Fibroblast of skin of right biceps (primary cell): ENCODE measurements at places on chromosomes 6 and 20.

DNA sequence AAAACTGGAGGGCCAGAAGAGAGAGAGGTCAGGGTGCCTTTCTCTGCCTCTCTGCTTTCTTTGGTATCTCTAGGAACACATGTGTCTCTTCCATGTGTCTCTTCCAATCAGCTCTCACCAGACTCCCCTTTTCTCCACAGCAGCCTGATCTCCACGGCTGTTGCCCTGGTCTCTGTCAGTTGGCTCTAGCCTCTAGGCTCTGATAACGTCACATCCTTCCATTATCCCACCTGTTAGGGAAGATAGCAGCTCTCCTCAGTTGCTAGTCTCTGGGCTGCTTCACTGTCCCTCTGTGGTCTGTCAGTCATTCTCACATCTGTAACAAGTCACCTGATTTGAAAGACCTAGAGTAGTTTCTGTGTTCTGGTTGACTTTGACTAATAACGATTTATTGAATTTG is 80.2 kb downstream of the PLCB4 start:
- no peak for DNase-seq

DNA sequence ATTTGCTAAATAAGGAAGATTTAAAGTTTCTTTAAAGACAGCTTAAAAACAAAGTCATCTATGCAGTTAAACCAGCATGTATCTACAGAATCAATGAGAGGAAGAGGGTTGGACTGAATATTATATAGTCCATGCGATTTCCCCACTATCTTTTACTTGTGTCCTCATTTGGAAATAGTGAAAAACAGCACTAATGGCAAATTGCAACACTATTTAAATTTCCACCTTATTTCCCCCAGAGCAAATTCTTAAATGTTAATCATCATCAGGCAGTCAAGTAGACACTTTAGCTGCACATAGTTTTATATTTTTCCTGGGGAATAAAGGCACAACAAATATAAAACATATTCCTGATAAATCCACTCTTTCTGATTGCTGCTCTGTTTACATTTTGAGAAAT is 114.6 kb downstream of the LCA5 start:
- no peak for DNase-seq

DNA sequence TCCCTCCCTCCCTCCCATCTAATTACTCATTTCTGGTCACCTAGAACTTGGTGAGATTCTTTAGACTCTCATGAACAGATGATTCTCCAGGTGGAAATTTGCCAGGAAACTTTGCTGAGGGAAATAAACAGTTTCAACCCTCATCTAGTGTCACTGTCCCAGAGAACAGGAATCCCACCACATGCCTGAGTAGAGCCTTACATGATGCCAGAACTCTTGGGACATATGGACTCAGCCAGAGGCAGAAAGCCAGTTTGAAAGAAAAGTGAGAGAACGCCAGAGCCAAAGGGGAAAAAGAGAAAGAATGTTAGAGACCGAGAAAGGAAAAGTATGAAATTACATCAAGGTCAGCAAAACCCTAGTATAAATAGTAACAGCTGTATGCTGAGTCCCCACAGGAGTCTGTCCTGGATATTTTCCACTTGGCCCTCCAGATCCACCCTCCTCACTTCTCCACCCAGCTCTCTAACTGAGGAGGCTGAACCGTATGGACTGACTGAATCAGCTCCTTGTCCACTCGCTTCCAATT is 127.5 kb upstream of the COL21A1 start:
- peak; percentile 66 for DNase-seq

DNA sequence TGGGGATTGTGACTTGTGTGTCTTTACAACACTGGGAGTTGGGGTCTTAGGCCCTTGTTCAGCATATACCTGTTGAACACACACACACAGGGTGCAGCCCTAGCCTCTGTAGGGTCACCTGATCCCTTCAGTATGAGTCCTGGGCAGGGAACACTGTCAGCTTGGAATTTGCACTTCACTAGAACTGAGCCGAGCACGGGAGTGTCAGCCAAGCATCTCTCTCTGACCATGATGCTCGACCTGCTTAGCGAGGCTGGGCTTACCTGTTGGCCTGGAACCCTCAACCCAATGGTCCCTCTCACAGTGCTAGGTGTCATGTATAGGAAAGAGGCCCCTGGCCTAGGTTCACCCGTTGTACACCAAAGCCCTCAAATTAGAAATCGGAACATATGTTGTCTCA is 96.1 kb downstream of the NKAIN2 start:
- no peak for DNase-seq

DNA sequence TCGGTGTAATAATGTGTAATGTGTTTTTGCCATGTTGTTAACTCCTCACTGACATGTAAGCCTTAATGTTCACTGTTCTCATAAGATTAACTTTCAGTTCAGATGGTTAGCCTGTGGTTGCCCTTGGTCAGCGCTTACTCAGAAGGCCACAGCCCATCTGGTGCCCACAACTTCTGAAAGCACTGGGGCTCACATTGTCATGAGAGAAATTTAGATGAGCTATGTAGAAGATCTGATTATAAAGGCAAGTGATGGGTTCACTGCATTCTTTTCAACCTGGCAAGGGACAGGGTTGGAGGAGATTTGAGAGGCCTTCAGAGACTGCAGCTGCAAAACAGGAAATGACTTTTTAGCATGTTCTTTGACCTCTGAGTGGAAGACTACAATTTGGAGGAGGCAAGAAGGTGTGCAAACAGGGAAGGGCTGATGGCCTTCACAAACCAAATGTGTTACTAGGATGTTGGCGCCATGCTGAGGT is 242.3 kb upstream of the SUPT3H start:
- no peak for DNase-seq

- DNase-seq, result peak; percentile 21
Observed at GRCh38 chr20:53981752-53982437, 88.5 kb downstream of the BCAS1 start.

GRCh38 chr20:50027611-50028105 is 44.9 kb downstream of the SNAI1 start:
- DNase-seq, result peak; percentile 90

DNA sequence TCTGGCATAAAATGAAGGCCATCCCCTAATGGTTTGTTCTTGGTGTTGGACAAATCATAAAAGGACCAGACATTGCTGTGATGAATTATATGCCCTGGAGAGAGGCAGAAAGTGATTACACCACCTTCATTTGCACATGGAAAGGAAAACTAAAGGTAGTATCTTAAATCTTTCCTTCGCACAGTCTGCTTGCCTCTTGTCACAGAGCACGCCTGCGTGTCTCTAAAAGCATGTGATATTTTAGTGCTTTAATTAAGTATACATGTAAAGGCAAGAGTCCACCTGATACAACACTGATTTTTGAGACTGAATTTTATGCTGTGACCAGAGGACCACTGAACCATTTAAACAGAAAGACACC is 28.8 kb upstream of the PLAGL1 start:
- no peak for DNase-seq

DNA sequence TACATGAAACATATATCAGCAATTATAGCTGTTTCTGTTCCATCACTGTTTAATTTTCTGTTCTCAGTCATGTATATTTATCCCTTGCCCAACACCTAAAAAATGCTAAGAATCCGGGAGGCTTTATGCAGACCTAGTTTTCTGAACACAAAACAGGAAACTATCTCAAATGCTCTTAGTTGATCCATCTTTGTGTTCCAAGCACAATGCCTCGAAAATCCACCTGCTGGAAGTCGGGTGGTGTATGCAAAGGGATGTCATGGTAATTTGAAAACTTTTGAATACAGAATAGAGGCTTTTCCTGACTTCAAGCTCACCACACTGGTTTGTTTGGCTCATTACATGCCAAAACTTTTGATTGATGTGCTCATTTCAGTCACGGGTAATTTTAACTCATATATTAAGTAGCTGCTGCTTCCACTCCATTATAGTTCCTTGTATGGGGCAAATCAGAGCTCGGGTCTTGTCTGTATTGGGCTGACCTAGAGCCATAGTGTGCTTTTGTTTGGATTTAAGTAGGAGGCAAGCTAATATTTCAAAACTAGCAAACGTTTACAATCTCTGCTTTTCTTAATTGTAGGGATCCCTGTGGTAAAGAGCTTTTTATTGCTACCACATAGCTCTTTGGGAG is 646.5 kb upstream of the EPHA7 start:
- no peak for DNase-seq

DNA sequence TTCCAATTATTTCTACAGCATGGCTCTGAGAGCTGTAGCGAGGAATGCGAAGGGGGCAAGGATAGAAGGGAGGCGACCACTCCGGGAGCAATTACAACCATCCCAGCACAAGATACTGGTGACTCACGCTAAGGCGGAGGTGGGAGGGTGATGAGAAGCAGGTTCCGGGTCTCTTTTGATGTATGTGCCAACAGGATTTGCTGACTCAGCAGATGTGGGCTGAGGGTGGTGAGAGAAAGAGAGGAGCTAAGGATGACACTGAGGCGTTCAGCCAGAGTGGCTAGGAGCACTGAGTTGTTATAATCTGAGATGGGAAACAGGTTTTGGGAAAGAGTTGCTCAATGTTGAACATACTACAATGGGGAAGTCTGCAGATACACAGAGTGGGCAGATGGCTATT is 9.3 kb upstream of the TXNDC5 start:
- DNase-seq, result peak; percentile 78

DNA sequence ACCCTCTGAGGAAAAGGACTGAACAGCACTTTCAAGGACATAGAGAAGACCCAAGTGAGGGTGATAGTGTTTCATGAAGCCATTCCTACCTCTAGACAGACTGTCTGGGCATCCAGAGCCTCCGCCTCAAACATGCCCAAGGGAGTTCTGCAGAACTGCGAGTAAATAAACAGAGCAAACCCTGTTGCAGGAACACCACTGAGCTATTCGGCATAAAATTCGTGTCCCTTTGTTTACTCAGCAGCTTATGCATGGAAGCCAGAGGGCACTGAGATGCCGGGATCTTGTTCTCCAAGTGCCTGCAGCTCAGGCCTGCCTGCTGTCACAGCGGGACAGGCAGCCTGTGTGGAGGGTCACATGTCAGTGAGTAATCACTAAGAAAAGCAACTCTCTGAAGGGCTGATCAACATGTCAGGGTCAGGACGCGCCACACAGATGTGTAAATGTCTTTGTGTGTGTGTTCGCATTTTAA is 164.9 kb upstream of the HEY2 start:
- peak; percentile 22 for DNase-seq

DNA sequence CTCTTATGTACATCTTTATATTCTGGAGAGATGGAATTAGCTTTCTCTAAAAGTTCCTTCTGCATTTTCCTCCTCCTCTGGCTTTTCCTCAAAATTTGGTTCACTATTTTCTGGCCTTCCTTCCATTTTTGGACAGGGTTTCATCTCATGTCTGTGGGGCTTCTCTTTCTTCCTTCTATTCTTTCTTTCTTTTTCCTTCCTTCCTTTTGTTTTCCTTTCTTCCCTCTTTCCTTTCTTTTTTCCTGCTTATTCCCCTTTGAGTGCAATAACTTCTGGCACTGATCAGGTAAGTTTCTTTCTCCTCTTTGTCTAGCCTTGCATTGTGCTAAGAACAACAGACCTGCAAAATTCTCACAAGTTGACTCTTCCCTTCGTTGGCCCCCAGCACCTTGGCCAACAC is 5.5 kb upstream of the ATRN start:
- DNase-seq, result no peak

GRCh38 chr20:47365023-47365764 is 8.7 kb upstream of the ZMYND8 start:
- DNase-seq, result no peak

DNA sequence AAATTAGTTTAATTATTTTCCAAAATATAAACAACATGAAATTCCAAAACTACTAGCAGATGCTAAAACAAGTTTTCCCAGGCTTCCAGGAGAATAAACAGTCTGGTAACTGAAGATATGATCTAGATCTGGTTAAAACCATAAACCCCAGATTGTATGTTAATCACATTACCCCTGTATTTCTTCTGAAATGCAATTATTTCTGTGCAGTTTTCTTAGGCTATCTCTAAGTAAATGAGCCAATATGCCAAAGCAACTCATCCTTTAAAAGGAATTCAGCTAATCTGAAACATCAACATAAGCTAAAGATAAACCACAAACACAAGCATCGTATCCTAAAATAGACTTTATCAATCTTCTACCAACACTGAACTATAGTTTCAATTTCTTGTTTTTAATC is 44.6 kb upstream of the SENP6 start:
- DNase-seq, result no peak

- peak; percentile 79 for DNase-seq
Observed at GRCh38 chr6:73058736-73059135, 166.6 kb downstream of the KHDC1L start.

GRCh38 chr20:35490736-35491181 is 35.4 kb downstream of the CEP250 start:
- DNase-seq, result no peak

- no peak for DNase-seq
Observed at GRCh38 chr6:76683985-76684384, 611.5 kb upstream of the IMPG1 start.

GRCh38 chr20:8398263-8399051 is 266.4 kb downstream of the PLCB1 start:
- DNase-seq, result no peak

DNA sequence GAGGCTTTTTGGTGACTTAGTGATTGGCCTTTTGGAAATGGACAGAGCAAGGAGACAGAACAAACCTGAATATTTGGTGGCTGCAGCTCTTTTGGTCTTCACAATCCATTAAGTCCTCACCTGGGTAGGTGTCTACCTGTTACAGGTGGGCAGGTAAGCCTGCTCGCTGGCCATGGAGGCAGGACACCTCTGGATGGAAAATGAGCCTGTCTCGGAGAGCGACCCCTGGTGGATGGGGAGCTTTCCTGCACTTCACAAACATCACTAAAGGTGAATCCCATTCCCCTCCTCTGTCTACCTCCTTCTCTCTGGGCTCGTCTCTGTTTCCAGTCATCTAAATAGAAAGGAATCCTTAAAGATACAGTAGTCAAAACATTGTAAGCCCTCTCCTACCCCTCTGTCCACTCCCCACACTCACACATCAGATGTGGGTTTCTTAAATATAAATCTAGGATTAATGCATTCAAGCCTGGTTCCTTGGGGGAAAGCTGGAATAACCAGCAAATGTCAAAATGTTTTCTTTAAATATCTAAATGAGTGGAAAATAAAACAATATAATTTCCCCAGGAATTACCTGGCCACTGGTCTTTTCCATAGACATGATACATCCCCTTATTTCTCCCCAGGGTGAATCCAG is 304.9 kb downstream of the CDH26 start:
- DNase-seq, result peak; percentile 23

- no peak for DNase-seq
Observed at GRCh38 chr6:160327981-160328380, 20.2 kb upstream of the SLC22A3 start.

DNA sequence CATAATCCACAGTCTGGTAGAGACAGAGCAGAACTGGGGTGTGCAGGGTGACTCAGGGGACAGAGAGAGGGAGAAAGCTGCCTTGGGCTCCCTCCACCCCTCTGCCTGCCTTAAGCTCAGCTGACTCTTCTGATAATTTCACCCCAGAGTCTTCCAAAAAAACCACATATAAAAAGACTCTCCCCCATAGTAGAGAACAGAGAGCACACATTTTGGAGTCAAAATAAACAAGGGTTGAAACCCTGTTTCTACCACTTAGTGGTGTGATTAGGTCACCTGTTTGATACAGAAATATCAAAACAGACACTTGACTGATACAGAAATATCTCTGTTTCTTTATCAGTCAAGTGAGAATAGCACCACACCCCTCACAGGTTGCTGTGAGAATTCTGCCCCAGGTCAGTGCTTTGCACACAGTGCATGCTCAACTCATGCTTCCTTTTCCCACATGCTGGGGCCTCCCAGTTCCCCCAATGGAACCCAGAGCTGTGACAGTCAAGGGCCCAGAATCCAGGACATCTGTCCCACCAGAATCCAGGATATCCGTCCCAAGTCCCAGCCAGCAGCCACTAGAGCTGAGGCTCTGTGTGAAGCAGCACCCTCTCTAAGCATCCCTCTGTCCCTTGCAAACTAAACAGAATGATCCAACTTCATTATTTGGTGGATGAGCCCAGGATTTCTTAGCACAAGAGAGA is 1.2 kb downstream of the TREML2 start:
- DNase-seq, result no peak

GRCh38 chr6:52155791-52156576 is 30.2 kb upstream of the IL17A start:
- DNase-seq, result no peak
